ENCODE measurements at places on chromosomes 7 and 10.

GRCh38 chr10:114290038-114290437 lies 51.0 kb downstream of the VWA2 start:
- no peak for DNase-seq

- no peak for DNase-seq
Measured at GRCh38 chr10:45050551-45051235, 50.0 kb downstream of the ZNF22 start.

GRCh38 chr10:129962031-129962871 lies 1.8 kb downstream of the EBF3 start:
- no peak for DNase-seq

- DNase-seq = peak; percentile 39
Measured at GRCh38 chr10:16521311-16522016, at the start of gene C1QL3. C1QL3 (minus strand) TSS chr10:16521879; CDS start chr10:16521065, 814 bp downstream.

DNA sequence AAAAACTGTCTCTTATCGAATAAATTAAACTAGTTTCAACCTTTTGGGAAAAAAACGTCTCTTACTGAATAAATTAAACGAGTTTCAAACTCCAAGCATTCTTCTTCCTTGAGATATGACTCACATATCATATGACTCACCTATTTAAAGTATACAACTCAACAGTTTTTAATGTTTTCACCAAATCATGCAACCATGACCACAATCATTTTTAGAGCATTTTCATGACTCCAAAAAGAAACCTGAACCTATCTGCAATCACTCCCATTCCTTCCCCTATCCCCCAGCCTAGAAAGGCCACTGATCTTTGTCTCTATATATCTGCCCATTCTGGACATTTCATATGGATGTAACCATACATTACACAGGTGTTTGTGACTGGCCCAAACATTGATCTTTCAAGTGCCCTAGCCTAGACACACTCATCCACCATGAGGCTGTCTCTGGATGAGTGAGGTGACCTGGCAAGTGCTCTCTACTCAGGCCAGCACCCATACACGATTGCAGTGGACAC lies 115.3 kb downstream of the PIP4K2A start:
- DNase-seq = no peak

DNA sequence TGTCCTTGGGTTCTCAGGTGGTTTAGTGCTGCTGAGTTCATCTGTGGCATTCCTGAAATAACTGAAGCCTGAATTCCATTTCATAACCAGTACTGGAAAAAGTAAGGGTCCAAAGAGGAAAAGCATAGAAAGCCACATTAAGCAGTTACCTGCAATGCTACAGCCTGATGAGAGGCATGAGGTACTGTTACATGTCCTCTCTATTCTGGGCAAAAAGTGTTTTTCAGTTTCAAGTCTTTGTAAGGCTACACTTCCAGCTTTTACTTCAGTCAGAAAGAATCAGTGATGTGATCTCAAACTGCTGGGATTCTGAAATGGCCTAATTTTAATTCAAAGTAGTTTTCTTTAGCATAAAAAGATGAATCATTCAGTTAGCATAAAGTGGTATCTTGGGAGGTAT lies 369.5 kb downstream of the PHF14 start:
- no peak for DNase-seq

- no peak for DNase-seq
Measured at GRCh38 chr7:91883676-91884362, 3.3 kb upstream of the MTERF1 start.

DNA sequence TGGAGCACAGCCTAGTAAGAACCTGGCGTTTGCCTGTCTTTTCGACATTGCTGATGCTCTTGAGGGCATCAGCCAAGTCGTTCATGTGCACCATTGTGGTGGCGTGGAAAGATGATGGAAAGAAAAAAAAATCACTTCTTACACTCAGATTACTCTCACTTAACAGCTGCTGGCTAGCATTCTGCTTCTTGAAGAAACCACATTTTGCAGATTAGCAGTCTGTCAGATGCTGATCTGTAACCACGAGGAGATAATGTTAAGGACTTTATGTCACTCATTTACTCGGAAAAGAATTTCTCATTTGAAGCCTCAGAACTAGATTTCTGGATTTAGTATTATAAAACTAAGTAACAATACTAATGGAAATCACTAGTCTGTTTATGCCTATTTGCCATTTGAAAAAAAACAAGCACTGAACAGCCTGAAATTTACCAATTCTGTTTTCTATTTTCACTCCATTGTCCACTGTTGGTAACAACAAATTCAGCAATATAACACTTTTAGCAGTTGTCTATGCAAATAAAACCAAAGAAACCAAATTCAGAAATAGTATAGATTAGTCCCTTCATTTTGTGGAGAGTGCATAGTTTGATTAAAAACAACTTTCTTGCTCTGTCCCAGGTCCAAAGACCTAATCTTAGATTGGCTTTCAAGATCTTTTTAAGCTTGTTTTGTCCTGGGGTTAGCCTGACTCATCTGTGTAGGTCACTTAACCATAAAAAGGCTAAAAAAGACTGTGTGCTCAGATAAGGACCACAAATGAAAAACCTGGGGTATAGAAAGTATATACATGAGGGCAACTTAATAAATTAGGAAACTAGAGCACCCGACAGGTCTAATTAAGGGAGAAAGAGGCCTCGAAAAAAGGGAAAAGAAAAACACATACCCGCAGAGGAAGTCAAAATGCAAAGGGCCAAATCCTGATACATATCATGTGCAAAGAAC lies 67.5 kb downstream of the NT5C2 start:
- DNase-seq = no peak

GRCh38 chr10:132626761-132627665 lies 89.4 kb downstream of the INPP5A start:
- no peak for DNase-seq

GRCh38 chr10:101402711-101403110 lies 48.7 kb downstream of the BTRC start:
- DNase-seq = no peak

- DNase-seq = no peak
Measured at GRCh38 chr7:82247814-82248433, 195.7 kb downstream of the CACNA2D1 start.

- DNase-seq = no peak
Measured at GRCh38 chr7:74625446-74625845, 32.1 kb upstream of the GTF2I start.

- DNase-seq = no peak
Measured at GRCh38 chr7:137983323-137984008, 18.4 kb downstream of the CREB3L2 start.

- DNase-seq = no peak
Measured at GRCh38 chr7:151869455-151869854, 7.5 kb downstream of the PRKAG2 start.

All from NCI-H1105 (cell line).